Colonic mucosa (tissue), 4 donors: ENCODE measurements at places on chromosomes 7 and 10. TPM values are rescaled to one million over a fixed set of nuclear protein-coding genes. Genes with fewer than 3 reads are reported as not detected.

GRCh38 chr10:58886406-58886805 is 290.0 kb upstream of the PHYHIPL start:
- no peak for DNase-seq

- no peak for DNase-seq
Observed at GRCh38 chr7:106515321-106515720, 145.6 kb downstream of the CCDC71L start.

DNA sequence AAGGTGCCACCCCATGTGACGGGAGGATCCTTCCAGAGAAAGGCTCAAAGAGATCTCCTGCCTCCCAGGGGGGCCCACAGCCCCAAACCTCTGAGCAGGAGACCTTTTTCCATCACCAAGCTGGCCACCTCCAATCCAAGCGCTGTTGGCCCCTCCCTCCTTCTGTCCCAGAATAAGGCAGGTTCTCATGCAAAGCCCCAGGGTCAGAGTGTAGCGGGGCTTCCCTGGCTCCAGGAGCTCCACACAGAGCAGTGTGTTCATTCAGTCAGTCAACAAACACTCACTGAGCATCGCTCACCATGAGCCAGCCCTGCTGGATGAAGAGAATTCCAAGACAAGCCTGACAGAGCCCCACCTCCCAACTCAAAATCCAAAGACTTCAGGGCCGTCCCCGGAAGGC is 39.0 kb downstream of the TNRC18 start:
- no peak for DNase-seq

- DNase-seq, result no peak
Observed at GRCh38 chr7:94382132-94382531, 12.6 kb upstream of the COL1A2 start.

GRCh38 chr10:105800641-105801040 is 1159.6 kb downstream of the SORCS3 start:
- DNase-seq, result no peak

DNA sequence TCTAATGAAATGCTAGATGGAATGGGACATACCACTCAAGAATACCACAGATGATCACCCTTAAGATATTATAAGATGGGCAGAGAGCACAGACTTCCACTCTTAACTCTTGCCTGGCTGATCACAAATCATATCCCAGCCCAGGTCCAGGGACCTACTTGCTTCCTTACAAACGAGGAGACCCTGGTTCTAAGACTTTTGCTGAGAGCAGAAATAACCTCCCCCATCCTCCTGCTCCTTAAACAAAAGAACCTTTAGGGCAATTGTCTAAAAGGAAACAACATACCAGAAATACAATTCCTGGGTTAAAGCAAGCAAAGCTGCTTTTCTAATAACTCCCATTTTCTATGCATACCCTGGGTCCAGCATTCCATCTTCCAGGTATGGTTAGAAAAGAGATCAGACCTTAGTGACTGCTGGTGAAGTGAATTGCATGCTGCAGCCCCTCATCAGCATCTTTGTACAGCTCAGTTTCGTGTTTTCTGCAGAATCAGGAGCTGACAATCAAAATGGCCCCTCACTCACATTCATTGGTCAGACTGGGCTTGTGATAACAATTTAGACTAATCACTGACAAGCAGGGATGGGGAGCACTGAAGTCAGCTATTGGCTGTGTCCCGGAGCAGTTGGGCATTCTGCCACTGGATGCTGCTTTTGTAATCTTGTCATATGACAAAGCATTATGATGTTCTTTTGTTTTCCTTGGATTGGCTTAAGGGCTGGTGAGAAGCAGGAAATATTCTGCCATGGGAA is 14.6 kb downstream of the IFIT3 start:
- no peak for DNase-seq

DNA sequence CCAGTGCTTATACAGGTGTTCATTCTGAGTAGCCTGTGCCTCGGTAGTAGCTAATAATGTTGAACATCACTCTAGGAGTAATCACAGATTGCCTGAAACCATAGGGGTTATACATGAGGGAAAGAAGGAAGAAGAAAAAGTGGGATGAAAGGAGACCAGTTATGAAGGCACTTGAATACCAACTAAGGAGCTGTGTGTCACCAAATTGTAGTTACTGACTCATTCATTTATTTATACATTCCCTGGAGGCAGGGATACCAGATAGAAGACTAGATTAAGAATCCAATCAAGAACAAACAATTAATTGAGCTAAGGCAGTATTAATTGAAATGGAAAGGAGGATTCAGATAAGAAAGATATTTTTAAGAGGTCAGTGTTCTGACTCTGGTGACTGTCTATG is 129.6 kb upstream of the PRPS1L1 start:
- no peak for DNase-seq

GRCh38 chr7:18575622-18576572 is 80.3 kb downstream of the HDAC9 start:
- DNase-seq, result no peak

The SLC26A3 gene
- total RNA-seq, result 973 TPM

The UCN3 gene
- total RNA-seq, result 4.0 TPM
